ENCODE measurements at places on chromosomes 1 and 21.

GRCh38 chr21:45639206-45640000 lies 4.1 kb upstream of the PCBP3 start:
- DNase-seq = no peak

DNA sequence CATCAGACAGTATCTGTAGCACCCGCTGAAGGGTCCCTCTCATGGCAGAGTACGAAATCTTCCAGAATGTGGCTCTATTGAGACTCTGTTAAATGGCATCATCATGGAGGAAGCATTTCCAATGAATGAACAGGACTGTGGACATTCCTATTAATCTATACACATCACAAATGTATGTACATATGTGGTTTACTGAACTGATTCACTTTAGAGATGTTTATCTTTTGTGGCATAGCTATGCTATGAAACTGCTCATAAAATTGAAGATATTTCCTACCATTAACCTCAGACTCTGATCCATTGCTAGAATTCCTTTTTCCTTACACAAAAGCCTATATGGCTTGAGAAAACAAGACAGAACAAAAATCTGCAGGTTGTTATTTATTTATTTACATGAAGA lies 259.6 kb upstream of the RRP15 start:
- DNase-seq = no peak

DNA sequence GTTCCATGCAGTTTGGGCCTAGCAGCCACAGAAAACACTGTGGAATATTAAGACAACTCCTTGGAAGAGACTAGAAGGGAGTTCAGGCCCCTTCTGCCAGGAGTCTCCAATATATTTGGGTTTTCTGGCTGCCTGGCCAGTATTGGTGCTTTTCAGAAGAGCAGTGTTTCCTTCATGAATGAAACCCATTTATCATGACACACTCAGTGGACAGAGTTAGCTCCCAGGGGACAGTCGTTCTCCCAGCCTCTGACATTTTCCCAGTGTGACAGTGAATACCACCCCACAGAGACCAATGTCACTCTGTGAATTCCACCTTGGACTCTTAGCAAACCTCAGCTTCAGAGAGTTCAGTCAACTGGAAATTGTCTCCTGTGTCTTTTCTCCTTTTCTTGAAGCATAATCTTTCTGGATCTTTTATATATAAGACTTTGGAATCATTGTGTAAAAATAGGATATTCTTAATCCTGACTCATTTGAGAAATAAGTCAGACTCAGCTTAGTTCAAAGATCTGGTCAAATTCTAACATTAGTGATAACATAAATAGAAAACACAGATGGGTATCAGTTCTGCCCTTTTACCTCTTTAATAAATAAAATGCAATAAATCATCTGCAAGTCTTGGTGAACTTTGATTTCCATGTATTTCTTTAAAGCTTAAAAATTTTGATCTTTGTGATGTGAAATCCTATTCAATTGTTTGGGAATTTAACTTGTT lies 40.4 kb downstream of the GNG12 start:
- no peak for DNase-seq

DNA sequence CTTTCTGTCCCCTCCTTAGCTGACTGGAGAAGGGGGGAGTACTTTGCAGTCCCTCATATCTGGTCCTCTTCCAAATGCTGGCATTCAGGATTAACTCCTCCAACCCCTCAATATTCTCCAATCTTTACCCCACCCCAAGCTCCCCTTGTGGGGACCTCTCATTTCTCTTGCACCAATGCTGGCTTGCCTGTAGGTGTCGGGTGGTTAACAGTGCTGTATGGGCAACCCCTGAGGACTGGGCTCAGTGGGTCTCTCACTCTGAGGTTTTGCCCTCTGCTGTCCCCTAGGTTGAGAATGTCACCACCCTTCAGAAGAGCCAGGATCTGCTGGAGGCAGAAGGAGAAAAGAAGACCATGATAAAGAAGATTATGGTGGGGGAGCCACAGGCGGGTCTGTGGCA lies 27.0 kb downstream of the MROH7 start:
- no peak for DNase-seq

DNA sequence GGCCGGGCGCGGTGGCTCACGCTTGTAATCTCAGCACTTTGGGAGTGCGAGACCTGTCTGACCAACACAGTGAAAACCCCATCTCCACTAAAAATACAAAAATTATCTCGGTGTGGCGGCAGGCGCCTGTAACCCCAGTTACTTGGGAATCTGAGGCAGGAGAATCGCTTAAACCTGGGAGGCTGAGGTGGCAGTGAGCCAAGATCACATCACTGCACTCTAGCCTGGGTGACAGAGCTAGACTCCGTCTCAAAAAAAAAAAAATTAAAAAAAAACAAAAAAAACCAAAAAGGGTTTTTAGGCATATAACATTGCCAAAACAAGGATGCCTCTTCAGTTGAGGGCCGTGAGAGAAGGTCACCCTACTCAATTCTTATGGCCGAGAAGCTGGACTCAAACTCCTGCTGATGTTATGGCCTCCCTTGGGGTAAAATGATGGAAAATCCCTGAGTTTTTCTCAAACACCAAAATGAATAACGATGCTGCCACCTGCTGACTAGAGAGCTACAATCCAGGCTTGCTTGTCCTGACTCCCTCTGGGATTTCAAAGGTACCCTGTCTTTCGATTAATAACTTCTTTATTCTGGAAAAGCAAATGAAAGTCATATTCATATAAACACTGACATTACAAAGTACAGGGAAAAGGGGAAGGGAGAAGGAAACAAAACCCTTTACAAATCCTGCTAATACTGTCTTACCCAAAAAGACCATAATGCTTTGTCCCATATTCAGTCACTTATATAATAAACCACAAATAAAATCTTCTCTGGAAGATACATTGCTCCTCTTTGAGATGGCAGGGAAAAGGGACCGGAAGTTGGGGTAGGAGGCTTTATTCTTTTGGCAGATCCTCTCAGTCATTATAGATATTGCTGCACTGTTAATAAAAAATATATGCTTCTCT lies 10.7 kb downstream of the RAB42 start:
- no peak for DNase-seq

- DNase-seq = no peak
Observed at GRCh38 chr21:19937619-19938018, 1060.6 kb upstream of the NCAM2 start.

GRCh38 chr1:77900687-77901293 lies 12.4 kb downstream of the NEXN start:
- DNase-seq = no peak

- no peak for DNase-seq
Observed at GRCh38 chr1:18111605-18112297, 4.2 kb downstream of the IGSF21 start.

- no peak for DNase-seq
Observed at GRCh38 chr1:39662861-39663260, 9.0 kb downstream of the NT5C1A start.

DNA sequence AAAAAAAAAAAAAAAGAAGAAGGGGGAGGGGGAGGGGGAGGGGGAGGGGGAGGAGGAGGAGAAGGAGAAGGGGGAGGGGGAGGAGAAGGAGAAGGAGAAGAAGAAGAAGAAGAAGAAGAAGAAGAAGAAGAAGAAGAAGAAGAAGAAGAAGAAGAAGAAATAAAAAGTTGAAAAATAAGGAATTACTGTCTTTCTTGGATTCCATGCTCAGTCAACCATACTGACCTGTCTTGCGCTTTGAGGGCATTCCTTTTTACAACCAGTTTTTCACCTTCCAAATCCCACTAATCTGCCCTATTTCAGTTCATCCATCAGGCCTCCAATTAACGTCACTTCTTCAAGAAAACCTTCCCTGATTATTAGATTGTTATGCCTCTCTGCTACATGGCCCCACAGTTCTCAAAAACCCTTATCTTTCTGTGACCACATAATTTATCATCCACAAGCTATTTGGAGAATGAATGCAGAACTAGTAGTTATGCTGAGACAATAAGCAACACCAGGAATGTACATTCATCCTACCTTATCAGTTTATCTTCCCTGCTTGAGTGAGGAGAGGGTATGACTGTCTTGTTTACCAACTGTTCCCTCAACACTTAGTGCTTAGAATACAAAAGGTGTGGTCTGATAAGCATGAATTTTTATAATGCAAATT lies 57.5 kb upstream of the GUCA2A start:
- DNase-seq = no peak
